ENCODE measurements at places on chromosomes 3 and 15.

GRCh38 chr3:112020674-112021085, 13.9 kb upstream of the TMPRSS7 start:
- no peak for DNase-seq

DNA sequence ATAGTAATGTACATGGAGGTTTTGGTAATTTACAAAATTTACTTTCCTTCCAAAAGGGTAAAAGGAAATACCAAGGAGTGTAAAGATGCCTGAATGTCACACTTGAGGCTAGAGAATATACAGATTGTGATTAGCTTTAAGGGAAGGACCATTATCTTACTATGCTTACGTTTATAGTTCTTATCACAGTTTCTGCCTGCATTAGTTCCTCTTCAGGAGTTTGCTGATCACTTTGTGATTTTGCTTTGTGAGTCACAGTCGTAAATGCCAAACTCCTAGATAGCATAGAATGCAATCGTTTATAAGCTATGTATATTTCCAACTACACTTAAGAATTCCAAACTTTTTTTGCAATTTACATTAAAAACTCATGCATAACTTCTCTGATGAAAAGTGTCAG, 1034.6 kb downstream of the DIPK2A start:
- no peak for DNase-seq

GRCh38 chr3:119913021-119913420, 131.1 kb downstream of the NR1I2 start:
- no peak for DNase-seq

GRCh38 chr3:3902161-3902560, 102.9 kb downstream of the LRRN1 start:
- no peak for DNase-seq

GRCh38 chr3:12560505-12561190, 3.8 kb downstream of the MKRN2 start:
- no peak for DNase-seq

DNA sequence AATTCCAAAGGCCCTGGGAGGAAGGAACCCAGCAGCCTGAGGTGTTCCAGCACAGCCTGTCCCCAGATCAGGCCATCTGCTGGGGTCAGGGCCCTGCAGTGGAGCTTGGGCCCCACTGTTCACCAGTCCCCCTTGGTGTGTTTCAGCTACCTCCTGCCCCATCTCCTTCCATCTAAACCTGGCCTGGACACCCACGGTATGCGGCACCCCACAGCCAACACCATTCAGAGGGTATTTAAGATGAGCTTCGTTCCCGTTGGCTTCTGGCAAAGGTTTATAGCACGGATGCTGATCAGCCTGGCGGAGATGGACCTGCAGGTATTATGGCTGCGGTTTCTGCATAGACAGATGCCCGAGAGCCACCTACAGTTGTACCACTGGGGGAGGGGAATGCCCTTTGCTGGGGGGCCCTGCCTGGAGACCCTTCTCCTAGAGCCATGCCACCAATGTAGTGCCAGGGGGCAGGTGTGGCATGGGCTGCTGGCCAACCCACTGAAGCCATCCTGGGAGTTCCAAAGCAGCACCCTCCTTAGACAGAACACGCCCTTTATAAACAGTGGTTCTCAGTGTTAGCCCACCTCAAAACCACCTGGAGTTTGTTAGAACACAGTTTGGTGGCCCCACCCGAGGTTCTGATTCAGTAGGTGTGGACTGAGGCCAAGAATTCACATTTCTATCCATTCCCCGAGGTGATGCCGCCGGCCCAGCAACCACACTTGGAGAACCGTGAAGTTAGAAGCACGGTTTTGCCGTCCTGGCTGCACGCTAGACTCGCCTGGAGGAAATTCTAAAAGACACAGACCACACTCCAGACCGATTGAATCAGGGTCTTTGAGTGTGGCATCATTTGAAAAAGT, 126.9 kb downstream of the LRRK1 start:
- DNase-seq: no peak

GRCh38 chr3:45098310-45098709, 47.9 kb downstream of the CDCP1 start:
- DNase-seq: no peak

DNA sequence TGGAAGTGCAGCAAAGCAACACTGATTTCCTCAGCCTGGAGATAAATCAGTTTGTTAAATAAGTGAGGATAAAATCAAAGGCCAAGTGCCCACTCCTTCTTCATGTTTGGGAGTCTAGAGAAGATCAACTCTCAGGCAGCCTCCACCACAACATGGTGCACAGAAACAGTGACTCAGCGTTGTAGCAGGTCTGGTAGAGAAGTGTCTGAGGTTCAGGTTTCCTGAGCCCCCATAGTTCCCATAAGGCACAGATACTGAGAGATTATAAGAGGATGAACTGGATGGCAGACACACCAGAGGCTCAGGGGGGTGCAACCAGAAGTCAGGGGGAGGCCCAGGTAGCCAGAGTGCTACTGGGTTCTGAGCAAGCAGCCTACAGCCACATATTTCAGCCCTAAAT, 166.7 kb downstream of the FRMD5 start:
- DNase-seq: no peak

DNA sequence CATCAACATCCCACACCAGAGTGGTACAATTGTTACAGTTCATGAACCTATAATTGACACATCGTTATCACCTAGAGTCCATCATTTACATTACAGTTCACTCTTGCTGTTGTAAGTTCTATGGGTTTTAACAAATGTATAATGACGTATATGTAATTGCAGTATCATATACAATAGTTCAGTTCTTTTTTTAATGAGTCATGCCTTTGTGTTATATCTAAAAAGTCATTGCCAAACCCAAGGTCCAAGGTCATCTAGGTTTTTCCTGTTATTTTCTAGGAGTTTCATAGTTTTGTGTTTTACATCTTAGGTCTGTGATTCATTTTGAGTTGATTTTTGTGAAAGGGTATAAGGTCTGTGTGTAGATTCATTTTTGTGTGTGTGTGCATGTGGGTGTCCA, 160.9 kb upstream of the GALNT15 start:
- no peak for DNase-seq

GRCh38 chr3:195550723-195551122, 7.6 kb upstream of the PPP1R2 start:
- DNase-seq: no peak

DNA sequence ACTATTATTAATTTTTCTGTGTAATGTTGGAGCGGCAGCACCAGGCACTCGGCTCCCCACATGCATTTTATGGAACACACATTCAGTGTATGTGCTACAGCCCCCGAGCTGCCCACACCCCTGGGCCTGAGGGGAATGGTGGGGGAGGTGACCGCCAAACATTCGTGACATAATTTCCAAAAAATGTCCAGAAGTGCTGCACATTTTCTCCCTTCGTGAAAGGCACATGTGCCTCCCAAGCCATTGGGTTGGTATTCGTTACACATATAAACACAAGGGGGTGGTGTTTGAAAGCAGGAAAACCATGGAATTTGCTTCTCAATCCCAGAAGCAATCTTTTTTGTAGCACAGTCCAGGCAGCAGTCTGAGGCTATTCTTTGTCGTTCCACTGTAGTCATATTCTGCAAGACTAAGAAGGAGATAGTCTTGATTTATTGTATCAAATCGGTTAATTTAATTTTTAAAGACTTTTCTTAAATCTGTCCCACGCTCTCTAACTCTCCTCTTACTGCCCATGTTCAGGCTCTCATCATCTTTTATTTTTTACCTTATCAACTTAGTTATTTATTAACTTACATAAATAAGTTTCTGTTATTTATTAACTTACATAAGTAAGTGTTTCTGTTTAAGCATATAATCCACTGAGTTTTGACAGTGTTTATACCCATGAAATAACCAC, 39.2 kb upstream of the POLR2M start:
- DNase-seq: no peak

DNA sequence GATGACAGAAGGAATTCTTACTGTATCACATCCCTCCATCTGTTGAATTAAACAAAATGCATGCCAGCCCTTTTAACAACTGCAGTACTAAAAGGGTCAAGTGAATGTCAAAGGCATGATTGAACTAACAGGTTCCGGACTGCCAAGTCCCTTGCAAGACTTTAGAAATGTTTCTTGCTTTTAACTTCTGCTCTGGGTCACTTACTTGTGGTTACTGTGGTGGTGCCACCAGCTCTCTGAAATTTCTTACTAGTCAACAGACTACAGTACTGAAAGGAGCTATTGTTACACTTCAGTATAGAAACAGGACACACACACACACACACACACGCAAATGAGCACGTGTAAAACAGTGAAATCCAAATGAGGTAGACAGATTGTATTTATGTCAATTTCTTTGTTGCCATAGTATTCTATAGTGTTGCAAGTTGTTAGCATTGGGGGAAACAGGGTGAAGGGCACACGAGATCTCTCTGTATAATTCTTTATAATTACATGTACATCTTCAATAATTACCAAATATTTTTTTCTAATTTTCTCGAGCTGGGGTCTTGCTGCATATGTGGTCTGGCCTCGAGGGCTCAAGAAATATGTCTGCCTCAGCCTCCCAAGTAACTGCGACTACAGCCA, 79.9 kb upstream of the SLC25A26 start:
- no peak for DNase-seq

Measured in activated naive CD8-positive, alpha-beta T cell treated with anti-CD3 and anti-CD28 coated beads, Interleukin-2, amount 10 ng/mL, durations not matched to agents 7 days and 5 days (primary cell).